T-helper 1 cell (primary cell): ENCODE measurements at places on chromosomes 6 and 20.

DNA sequence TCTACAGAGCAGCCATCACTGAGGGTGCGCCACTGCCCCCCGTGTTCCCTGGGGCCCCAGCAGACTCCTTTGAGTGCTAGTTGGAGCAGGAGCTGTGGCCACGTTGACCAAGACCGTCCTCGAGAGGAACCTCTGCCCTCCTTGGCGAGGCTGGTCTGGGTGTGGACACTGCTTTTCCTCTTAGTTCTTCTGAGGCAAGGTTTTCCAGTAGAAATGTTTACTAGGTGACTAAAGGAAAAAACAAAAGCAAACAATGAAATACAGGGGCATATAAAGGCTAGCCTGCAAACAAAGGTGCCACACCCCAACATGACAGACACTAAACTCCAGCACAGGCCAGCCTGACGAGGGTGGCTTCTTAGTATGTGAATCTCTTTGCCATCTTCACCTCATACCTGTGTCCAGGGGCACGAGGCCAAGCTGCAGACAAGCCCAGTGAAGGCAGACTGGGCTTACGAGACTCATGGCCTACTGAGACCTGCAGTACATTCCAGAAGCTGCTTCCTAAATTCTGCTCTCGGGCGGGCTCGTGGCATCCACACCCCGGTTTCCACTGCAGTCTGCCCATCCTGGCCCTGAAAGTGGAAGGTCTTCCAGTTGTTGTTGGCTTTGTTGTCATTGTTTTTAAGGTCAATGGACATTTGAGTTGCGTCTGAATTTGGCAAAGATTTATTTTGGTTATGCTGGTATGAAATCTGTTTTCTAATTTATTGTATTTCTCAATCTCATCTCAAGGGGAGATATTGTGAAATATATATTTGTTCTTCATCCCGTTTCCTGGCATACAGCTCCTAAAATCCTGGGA, 39.2 kb downstream of the FAM50B start:
- no peak for DNase-seq

DNA sequence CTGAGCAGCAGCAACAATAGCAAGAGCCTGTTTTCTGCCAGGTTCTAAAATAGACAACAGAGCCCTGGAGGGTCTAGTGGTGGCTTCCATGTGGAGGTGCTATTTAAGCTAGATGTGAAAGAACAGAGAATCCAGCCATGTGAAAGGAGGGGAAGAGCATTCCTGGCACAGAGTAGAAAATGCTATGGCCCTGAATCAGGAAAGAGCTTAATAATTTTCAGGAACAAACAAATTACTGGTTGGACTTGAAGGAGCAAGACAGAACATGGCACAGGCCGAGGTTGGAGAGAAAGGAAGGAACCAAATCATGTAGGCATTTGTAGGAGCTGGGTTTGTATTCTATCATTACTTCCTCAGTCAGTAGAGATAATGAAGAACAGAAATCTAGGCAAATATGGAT, 98.3 kb downstream of the AIG1 start:
- no peak for DNase-seq

- DNase-seq, result no peak
These were observed 25.4 kb upstream of the NOP56 start for GRCh38 chr20:2626853-2627541.

- DNase-seq, result no peak
These were observed 374.2 kb downstream of the SMOC2 start for GRCh38 chr6:168815229-168815628.

GRCh38 chr6:155157101-155157500, 106.7 kb upstream of the CLDN20 start:
- DNase-seq, result no peak

DNA sequence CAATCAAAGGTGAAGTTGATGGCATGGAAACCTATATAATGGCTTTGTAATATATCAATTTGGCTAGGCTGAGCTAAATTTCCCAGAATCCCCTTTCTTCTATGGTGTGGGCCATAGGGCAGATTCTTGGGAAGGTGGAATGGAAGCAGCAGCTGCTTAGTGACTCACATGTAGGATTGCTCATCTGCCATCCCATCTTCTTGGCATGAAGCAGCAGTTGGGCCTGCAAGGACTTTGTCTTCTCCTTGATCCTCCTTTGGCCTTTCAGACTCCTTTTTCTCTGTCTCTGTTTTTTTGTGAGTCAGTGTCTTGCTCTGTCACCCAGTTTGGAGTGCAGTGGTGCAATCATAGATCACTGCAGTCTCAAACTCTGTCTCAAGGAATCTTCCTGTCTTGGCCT, 52.6 kb upstream of the CEP162 start:
- no peak for DNase-seq

GRCh38 chr20:17896193-17896723, 72.3 kb downstream of the SNX5 start:
- DNase-seq, result no peak

- DNase-seq, result peak; percentile 41
These were observed 60.1 kb upstream of the LRRC1 start for GRCh38 chr6:53734473-53735299.

GRCh38 chr6:5343998-5344397, 82.7 kb downstream of the FARS2 start:
- no peak for DNase-seq

DNA sequence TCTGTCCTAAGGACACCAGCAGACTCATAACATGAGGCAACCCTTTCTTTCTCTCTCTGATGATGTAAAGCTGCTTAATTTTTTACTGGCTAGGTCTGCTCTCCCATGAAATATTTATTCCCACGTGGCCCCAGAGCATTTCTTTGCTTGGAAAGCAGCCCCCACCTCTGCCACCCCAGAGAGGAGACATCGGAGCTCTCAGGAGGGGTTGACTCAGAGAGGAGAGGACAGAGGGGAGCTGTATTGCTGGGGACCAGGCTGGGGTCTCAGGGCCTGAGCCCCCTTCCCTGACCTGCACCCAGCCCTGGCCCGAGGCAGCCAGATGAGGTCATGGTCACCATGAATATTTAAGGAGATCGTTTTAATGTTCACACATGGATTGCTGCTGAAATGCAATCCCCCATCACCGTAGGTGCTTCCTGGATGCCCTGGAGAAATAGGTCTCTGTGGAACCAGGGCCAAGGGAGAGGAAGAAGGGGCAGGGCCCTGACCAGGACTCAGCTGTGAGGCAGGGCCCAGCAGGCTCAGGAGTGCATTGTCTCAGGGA, 117.5 kb downstream of the DLL1 start:
- DNase-seq, result no peak

DNA sequence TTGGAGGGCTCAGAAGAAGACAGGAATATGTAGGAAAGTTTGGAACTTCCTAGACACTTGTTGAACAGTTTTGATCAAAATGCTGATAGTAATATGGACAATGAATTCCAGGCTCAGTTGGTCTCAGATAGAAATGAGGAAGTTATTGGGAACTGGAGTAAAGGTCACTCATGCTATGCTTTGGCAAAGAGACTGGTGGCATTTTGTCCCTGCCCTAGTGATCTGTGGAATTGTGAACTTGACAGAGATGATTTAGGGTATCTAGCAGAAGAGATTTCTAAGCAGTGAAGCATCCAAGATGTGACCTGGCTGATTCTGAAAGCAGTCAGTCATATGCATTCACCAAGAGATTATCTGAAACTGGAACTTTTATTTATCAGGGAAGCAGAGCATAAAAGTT, 45.1 kb downstream of the FRK start:
- no peak for DNase-seq

DNA sequence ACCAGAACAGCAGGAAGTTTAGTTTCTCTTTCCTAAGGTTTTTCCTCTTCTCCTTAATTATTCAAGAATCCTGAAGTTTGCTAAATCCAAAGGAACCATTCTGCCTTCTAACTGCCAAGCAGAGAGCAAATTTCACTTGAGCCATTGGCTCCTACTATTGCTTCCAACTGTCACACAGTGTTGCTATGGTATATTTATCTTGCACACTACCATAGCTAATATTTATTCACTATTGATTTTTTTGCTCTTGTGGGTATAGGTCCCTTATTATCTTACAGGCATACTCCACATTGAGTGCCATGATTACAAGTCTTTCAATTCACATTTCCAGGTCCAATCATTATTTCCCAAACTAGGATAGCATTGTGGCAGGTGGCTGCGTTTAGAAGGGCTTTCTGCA, 266.7 kb upstream of the FLRT3 start:
- no peak for DNase-seq

DNA sequence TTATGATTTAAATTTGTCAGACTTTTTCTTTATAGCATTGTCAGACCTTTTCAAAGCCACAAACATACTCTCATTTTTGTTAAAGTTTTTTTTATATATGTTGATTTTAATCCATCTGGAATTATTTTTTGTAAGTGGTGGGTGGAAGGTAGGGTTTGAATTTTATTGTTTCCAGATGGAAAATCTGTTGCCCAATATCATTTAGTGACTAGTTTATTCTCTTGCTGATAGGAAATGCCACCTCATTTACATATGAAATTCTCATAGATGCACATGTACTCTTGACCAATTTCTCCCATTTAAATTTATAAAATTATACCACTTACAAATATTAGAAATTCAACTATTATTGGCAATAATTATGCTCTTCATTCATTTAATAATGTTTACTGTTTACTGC, 52.1 kb upstream of the PLCB1 start:
- DNase-seq, result no peak

- DNase-seq, result no peak
These were observed 31.5 kb downstream of the PACSIN1 start for GRCh38 chr6:34497411-34497810.

DNA sequence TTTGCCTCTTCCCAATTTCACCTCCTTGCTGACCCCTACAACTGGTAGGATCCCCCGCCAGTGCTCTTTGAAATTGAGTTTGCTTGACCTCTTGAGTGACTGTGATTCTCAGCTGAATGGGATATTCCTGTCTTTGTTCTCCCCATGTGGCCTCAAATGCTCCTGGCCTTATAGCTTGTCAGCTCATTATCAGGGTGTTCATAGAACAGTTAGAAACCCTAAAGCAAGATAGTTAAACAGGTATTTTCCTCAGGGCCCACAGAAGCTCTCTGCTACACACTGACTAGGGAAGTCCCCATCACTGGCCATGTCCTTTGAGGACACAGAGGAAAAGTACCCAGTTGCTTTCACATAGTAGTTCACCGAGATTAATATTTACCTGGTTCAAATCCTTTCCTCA, 211.5 kb upstream of the DTNBP1 start:
- no peak for DNase-seq

DNA sequence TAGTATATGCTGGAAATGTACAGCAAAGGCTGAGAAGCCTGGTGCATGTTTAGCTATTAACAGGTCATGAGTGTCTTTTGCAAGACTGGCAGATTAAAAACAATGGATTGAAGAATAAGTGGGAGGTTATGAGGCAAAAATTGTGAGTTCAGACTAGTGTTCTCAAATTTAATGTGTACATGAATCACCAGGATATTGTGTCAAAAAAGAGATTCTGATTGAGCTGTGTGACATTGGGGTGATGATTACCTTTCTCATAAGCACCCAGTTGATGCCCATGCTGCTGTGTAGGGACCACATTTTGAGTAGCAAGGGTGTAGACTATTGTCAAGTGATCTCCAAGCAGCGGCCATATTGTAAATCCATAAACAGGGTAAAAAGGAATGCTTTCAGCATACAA, 44.8 kb downstream of the MAP3K5 start:
- no peak for DNase-seq

GRCh38 chr20:1992359-1993110, 1.3 kb downstream of the PDYN start:
- no peak for DNase-seq

DNA sequence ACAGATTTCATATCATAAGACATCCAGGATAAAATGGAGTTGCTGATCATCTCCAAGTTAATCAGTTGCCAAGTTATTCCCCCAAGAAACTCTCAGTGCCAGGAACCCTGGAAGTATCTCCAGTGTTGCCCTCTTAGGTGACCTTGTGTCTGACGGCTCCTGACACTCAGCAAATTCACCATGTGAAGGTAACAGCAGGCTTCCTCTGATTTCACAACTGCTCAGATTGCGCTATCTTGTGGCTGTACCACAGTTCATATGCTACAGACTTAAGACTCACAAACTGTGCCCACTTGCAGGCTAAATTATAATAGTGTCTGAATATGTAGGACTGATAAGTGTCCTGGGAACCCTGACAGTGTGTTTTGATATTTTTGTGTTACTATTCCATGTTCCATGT, 186.6 kb upstream of the OPRM1 start:
- DNase-seq, result no peak

- DNase-seq, result no peak
These were observed 129.1 kb downstream of the TNFRSF21 start for GRCh38 chr6:47180633-47181032.

DNA sequence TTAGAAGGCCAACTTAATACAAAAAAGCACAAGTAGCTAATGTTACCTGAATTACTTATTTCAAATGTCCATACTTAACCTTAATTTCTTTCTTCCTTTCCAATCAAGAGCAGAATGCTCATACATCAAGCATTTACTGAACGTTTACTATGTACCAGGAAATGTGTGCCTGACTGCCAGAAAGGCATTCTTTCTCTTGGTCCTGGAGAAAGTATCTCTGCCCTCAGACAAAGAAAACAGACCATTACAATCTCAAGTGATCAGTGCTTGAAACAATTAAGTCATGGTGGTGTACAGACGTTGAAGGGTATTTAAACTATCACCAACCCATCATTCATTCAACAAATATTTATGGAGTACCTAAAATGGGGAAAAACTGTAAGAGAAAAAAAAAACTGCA, 26.4 kb downstream of the CSNK2A1 start:
- no peak for DNase-seq

DNA sequence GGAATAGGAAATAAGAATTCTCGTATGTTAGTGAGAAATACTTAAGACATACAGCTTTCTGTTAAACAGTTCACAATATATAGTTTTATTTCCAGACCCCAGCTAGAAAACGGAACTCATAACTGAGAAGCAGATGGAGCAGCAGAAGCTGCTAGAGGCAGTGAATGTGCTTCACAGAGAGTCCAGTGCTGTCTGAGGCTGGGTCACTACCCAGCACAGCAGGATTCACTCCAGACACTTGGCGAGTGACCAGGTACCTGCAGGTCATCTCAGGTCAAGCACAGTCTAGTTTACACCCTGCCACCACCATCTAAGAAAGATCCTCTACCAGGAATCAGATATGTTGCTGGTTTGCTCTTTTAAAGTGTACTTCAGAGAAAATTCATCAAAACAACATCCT, 243.1 kb upstream of the RAB32 start:
- no peak for DNase-seq

GRCh38 chr6:1586256-1586655, 23.5 kb upstream of the FOXC1 start:
- DNase-seq, result no peak

GRCh38 chr20:36482044-36482473, 59.3 kb upstream of the MYL9 start:
- DNase-seq, result no peak

GRCh38 chr6:90087106-90087833, 193.0 kb downstream of the GJA10 start:
- no peak for DNase-seq

DNA sequence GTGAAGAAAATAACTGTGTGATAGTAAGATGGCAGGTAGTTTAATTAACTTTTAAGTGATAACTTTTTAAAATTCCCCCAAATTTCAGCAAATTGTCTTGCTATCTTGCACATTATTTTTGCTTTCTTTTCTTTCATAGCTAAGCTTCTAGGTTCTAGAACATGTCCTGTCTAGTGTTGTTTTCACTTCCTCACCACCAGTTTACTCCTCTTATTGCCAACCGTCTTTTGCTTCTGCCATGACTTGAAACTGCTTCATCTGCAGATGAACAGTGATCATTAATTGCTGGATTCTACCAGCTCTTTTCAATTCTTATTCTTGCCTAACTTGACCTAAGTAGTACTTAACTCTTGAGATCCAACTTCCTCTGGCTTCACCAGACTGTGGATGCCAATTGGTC, 137.8 kb downstream of the CENPW start:
- DNase-seq, result no peak

GRCh38 chr6:79246891-79247290, 12.4 kb upstream of the HMGN3 start:
- no peak for DNase-seq

GRCh38 chr20:25211273-25211672, 15.8 kb downstream of the ENTPD6 start:
- no peak for DNase-seq
